ENCODE measurements at places on chromosomes 2 and 18.

DNA sequence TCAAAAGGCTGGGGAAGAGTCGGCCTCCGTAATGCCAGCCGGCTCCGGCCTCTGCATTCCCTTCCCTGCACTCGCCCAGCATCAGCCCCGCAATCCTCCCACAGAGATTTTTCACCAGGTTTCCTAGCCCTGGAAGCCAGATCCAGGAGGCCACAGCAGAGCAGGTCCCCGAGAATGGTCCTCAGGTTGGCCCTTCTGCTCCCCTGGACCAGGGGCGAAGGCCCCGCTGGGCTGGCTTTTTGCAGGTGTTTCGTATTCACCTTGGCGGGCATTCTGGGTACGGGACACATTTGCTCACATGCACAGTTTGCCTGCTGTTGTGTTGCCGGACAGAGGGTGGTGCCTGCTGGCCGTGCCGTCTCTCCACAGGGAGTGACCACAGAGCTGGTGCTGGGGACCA lies 309.5 kb downstream of the NDUFA10 start:
- no peak for DNase-seq

- DNase-seq = peak; percentile 19
Measured at GRCh38 chr2:134623046-134623445, 95.8 kb downstream of the TMEM163 start.

DNA sequence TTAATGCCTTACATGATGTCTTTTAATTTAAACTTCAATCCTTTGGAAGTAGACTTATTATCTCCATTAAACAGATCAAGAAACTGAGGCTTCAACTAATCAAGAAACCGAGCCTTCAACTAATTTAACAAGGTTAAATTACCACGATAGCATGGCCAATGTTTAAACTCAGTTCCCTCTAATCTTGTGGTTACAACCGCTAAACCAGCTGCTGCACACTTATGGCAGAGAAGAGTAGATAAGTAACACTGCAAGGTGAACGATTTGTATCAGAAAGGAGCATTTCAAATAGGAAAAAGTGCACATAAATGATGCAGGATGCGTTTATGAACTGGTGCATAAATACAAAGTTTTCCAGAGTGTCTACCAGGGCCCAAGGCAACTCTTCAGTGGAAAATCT lies 144.6 kb upstream of the CAVIN2 start:
- DNase-seq = no peak

DNA sequence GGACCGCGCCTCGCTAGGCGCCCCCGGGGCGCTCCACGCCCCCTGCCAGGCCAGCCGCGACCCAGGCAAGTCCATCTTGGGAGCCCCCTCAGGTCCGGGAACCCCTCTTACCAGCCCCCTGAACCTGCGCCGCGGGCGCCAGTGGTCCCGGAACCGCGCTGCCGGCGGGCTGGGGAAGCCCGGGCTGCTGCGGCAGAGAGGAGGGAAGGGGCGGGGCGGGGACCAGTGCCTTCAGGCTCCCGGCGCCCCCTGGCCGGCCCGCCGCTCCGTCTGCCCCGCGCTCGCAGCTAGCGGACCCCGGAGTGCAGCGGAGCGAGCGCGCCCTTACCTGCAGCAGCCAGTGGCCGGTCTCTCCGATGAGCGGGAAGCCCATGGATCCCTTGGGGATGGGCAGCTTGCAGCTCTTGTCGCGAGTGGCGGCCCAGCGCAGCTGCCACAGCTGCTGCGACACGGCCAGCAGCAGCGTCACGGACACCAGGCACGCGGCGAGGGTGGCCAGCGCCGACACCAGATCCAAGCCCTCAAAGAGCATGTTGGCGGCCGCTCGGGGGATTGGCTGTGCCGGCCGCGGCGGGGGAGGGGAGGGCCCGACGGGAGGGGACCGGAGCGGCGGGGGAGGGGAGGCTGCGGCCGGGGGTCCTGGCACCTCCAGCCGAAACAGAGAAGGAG lies at the start of gene CYP26B1:
TSS of gene CYP26B1 (minus strand) at position 560 of the 669 bp plus-strand sequence. CDS start at position 532, 28 bp downstream.
- peak; percentile 17 for DNase-seq
